ENCODE measurements at places on chromosomes 5 and 9.

DNA sequence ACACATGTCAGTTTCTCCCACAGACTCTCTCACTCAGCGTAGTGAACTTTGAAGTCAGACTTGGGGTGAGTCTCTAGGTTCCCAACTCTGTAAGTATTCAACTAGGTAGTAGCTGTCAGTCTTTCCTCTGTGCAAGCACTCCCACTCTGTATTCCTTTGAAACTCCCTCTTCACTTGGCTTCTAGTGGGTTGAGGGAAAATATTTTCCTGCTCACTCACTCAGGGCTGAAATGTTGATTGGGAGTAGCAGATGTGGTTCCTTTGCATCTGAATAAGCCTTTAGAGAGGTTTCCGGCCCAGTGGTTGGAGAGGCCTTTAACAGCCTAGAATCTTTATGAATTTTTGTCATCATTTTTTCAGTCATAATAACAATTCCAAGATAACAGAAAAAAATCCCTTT is 18.1 kb upstream of the ARRDC3 start:
- no peak for DNase-seq

DNA sequence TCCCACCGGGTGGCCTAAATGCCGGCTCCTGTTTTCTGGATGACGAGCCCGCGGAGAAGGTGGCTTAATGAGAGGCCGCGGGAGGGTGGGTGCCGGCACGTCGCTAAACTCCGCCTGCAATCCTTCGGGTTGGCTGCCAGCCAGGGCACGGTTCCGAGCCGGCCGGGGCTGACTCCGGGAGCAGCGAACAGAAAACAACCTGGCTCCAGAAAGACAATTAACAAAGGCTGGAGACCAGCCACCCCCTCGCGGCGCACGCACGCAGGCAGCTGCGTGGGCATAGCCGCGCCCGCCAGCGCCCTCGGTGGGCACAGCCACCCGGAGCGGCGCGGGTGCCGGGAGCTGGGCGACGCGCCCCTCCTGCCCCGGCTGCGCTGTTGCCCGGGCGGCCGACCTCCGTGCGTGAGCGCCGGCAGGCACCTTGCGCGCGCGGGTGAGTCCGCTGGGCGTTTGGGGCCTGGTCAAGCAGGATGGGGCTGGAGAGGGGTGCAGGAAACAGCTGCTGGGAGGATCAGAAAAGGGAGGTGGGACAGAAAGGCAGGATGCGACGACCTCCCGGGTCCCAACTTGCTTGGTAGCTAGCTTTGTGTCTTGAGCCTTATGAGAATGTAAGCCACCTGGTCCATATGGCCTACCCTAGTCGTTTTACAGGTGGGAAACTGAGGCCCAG is at the start of gene ARHGEF37:
Gene ARHGEF37, plus strand, starts transcription at position 307 of the 670 bp plus-strand sequence. CDS start 16,272 bp downstream, outside the sequence.
- DNase-seq: no peak

GRCh38 chr9:130530938-130531337 is 48.4 kb upstream of the FUBP3 start:
- DNase-seq: no peak

DNA sequence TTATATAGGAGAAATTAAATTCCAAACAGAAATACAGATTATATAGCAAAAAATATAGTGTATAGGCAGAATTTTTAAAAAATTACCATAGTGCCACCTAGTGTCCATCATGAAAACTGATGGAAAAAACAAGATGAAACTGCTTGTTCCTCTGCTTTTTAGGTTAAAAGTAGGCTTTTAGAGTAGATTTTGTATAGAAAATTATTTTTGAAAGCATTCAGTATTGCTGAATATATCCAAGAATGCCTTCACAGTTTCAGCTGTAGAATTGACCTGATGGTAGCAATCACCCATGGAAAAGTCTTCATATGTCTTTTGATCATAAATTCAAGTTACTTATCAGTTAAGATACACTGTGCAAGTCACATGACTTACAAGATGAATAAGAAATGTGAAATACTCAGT is 19.7 kb downstream of the RIOK2 start:
- no peak for DNase-seq

DNA sequence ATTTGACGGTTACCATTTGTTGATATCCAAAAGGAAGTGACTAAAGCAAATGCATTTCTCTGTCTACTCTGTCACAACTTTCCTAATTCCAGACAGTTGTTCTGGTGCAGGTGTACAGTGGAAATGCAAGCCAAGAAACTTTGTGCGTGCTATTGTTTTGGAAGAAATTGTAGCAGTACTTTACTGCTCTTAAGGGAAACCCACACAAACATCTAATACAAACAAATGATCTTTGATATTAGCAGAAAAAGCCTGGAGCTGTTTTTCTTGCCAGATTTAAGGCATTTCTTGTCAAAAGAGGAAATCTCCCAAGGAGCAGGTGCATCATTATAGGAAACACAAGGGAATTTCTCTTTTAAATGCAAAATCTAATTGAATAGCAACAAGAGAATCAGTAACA is 2.0 kb downstream of the SNCAIP start:
- no peak for DNase-seq

DNA sequence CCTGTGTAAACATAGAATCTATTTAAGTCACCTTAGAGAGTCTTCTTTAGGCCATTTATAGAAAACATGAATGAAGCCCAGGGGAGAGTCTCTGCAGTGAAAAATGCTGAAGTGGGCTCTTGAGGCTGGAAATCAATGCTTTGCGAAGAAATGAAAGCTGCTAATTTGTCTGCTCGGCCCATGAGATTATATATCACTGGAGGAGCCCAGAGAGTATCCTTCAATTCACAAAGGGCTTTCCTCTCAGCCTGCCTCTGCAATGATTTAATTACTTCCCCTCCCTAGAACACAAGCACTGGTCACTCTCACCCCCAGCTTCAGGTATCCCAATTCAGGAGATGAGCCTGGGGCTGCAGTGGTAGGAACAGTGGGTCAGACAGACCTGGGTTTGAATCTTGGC is 8.2 kb upstream of the DRD1 start:
- no peak for DNase-seq
